ENCODE measurements at places on chromosomes 5 and 9. TPM values are rescaled to one million over a fixed set of nuclear protein-coding genes. Genes with fewer than 3 reads are reported as not detected.
A peak's percentile ranks its signal among the peaks of the same experiment; 100 is the strongest.

GRCh38 chr5:79689541-79690466, at the start of gene CMYA5:
TSS of gene CMYA5 (plus strand) at chr5:79689836. CDS start at chr5:79689908, 72 bp downstream.
- H3K27me3 ChIP-seq, result peaks cover 2% of the 10 kb centered on the region
- H3K4me3 ChIP-seq, result no peak within 1 kb of the TSS
- H3K4me1 ChIP-seq, result peaks cover 10% of the 10 kb centered on the region
- H3K36me3 ChIP-seq, result peaks cover 31% of the 10 kb centered on the region

GRCh38 chr9:100426189-100426529, 784 bp upstream of the MSANTD3 start:
- no peak for DNase-seq
- no peak overlapping the region for H3K27ac ChIP-seq
- H3K36me3 ChIP-seq, result peaks cover 7% of the 10 kb centered on the region
- H3K4me3 ChIP-seq, result peak overlapping the region; percentile 86
- H3K4me1 ChIP-seq, result peaks cover 26% of the 10 kb centered on the region

- no peak overlapping the region for H3K4me3 ChIP-seq
- H3K27ac ChIP-seq, result no peak overlapping the region
- peaks cover 1% of the 10 kb centered on the region for H3K27me3 ChIP-seq
- no peaks in the 10 kb centered on the region for H3K36me3 ChIP-seq
- no peaks in the 10 kb centered on the region for H3K4me1 ChIP-seq
- no peak for DNase-seq
These were observed 179.3 kb downstream of the DEPDC1B start for GRCh38 chr5:60520451-60521227.

DNA sequence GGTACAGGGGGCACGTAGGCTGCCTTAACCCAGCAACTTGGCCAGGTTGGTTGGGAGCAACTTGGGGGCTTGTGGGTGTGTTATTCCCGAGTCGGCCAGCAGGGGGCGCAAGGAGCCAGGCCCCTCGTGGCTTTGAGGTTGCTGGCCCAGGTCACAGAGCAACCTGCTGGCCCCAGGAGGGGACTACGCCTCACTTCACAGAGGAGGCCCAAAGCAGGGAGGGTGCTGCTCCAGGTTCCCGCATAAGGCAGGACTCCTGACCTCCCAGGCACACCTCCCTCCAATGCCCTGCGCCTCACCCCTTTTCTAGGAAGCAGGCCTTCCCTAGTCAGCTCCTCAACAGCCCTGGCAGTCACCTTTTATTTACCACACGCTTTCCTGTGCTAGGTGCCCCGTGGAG, 18.1 kb downstream of the KYAT1 start:
- no peak overlapping the region for H3K4me3 ChIP-seq
- peak; percentile 88 for DNase-seq
- no peaks in the 10 kb centered on the region for H3K36me3 ChIP-seq
- H3K4me1 ChIP-seq, result peaks cover 13% of the 10 kb centered on the region
- no peaks in the 10 kb centered on the region for H3K27me3 ChIP-seq
- no peak overlapping the region for H3K27ac ChIP-seq

The GTF3C4 gene
- 11.8 TPM for total RNA-seq

DNA sequence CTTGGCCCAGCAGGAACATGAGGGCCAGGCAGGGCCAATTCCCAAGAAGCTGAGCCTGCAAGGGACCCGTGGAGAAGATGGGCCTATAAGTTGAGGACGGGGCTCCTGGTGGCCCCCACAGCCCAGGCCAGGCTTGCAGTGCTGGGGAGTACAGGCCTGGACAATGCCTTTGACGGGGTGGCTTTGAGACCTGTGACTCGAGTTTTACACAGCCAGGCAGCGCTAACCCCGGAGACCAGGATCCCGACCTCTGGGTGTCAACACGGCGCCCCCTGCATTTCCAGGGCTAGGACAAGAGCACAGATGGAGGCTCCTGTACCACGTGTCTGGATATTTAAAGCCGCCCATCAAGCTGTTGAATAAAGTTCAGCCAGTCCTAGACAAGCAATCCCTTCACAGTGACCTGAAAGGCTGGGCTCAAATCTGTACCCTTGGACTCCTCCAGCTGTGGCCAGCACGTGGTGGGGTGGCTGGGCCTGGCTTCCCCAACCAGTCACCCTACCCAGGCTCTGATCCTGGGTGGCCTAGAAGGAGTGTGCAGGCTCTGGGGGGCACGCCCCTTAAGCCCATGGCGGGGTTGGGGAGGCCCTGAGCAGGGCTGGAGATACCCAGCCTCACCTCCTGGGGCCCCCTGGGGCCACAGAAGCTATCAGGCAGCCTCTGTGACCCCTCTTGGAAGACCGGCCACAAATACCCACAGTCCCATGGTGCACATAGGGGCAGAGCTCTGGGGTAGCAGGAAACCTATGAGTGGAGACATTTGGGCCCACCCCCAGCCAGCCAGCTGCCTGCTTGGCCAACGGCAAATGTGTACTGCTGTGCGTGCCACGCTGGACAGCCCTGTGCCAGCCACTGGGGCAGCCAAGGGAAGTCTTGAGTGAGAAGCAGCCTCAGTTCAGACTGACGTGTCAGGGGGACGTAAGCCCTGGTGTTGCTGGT, 88.7 kb downstream of the NTNG2 start:
- peaks cover 2% of the 10 kb centered on the region for H3K4me1 ChIP-seq
- no peaks in the 10 kb centered on the region for H3K36me3 ChIP-seq
- no peak overlapping the region for H3K27ac ChIP-seq
- peaks cover 12% of the 10 kb centered on the region for H3K27me3 ChIP-seq
- H3K4me3 ChIP-seq, result no peak overlapping the region

DNA sequence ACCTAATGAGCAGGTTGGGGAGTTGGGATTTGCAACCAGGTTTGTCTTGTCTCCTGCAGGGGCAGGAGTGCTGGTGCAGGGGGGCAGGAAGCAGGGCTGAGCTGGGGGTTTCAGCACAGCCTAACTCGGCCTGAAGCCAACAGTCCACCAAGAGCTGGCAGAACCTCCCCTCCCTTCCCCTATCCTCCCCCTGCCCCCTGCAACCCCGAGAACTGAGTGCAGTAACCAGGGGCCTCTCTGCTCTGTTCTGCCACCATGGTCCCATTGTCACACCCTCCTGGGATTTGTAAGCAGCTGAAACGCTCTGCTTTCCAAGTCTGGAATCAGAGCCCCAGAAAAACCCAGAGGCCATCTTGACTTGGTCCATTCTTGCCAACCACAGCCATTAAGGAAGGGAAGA, 72.9 kb downstream of the ARHGEF37 start:
- peaks cover 3% of the 10 kb centered on the region for H3K27me3 ChIP-seq
- no peak overlapping the region for H3K27ac ChIP-seq
- no peaks in the 10 kb centered on the region for H3K4me1 ChIP-seq
- no peak for DNase-seq
- no peak overlapping the region for H3K4me3 ChIP-seq
- no peaks in the 10 kb centered on the region for H3K36me3 ChIP-seq

DNA sequence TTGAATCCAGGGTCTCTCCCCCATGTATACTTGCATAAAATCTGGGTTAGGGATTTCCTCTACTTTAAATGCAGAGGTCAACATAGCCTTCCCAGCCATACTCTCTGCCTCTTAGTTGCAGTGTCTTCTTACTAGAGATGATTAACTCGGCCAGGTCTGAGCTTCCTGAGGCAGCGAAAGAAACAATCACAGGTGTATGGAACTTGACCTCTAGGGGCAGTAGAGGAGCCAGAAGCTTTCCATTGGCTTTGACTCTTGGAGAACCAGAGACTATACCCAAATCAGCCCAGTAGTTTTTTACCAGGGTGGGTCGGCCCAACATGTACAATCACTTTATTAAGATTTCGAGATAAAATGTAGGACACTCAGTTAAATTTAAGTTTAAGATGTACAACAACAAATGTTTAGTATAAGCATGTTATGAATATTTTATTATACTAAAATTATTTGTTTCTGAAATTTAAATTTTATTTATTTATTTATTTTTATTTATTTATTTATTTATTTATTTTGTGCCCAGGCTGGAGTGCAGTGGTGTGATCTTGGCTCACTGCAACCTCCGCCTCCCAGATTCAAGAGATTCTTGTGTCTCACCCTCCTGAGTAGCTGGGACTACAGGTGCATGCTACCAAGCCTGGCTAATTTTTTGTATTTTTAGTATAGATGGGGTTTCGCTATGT, 48.0 kb upstream of the DMRT3 start:
- H3K27me3 ChIP-seq, result peaks cover 15% of the 10 kb centered on the region
- no peaks in the 10 kb centered on the region for H3K36me3 ChIP-seq
- H3K27ac ChIP-seq, result no peak overlapping the region
- H3K4me1 ChIP-seq, result no peaks in the 10 kb centered on the region

The ZFP2 gene
- total RNA-seq, result not detected

Data from activated CD4-positive, alpha-beta memory T cell treated with anti-CD3 and anti-CD28 coated beads, Interleukin-2, amount 10 ng/mL, durations not matched to agents 7 days and 5 days (primary cell).